ENCODE measurements at places on chromosomes 11 and 22.

DNA sequence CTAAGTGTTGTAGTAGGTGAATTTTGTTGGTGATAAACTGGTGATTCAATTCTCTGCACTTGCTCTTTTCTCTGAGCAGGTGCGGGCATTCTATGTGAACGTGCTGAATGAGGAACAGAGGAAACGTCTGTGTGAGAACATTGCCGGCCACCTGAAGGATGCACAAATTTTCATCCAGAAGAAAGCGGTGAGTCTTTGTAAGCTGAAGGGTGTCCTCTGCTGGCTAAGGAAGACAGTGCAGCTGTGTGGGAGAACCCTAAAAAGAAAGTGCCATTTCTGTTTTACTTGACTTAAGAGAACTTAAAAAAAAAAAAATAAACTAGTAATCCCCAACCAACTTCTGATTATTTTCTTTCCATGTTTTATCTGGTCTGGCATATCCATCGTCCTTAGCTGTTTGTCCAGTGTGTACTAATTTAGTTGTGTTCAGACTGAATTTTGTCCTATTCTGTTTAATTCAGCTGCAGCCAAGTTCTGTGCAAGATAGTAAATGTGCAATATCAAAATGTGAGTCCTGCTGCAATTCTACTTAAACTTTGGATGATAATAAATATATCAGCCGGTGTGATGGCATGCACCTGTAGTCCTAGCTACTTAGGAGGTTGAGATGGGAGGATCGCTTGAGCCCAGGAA lies 29.6 kb downstream of the CAT start:
- DNase-seq: peak; percentile 42

DNA sequence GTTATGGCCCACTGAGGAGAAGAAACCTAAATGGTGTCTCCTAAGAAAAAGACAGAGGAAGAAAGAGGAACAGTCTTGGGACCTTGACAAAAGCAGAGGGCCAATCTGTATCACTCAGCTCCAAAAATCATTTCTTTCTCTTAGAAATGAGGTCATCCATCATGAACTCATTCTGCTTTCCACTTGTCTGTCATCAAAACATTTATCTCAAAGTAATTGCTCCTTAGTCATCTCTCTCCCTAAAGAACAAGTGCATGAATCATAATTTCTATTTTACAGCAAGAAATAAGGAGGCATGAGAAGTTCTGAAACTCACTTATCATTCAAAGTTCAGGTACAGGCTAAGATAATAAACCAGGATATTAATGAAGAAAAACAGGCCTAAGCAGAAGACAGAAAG lies 375.6 kb downstream of the KCNA4 start:
- no peak for DNase-seq

DNA sequence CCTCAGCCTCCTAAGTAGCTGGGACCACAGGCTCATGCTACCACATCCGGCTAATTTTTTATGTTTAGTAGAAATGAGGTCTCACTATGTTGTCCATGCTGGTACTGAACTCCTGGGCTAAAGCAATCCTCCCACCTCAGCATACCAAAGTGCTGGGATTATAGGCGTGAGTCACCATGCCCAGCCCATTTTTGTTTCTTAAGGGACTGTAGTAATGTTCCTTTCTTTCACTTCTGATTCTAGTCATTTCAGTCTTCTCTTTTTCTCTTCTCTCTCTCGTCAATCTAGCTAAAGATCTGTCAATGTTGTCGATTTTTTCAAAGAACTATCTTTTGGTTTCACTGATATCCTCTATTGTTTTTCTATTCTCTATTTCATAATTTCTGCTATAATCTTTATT lies 111.0 kb upstream of the APOA1 start:
- DNase-seq: peak; percentile 21

- no peak for DNase-seq
These were observed 245.9 kb downstream of the TBC1D22A start for GRCh38 chr22:47008208-47008885.

GRCh38 chr11:2713094-2713493 lies 13.3 kb upstream of the KCNQ1OT1 start:
- DNase-seq: no peak

DNA sequence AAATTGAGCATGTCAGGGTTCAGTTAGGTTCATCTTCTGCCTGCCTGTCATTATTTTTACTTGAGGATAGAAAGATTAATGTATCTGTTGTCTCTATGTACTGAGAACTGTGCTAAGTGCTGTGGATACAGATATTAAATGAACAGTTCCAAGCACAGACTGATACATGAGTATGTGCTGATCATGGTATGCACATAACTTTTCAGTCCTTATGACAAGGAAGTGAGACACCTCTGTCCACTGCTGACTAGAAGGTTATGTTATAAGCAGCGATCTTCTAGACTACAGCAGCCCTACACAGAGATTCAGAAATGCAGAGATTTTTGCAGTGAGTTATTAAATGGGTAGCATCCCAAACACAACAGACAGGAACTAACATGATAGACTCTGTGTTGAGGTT lies 335.6 kb upstream of the MTNR1B start:
- DNase-seq: no peak

DNA sequence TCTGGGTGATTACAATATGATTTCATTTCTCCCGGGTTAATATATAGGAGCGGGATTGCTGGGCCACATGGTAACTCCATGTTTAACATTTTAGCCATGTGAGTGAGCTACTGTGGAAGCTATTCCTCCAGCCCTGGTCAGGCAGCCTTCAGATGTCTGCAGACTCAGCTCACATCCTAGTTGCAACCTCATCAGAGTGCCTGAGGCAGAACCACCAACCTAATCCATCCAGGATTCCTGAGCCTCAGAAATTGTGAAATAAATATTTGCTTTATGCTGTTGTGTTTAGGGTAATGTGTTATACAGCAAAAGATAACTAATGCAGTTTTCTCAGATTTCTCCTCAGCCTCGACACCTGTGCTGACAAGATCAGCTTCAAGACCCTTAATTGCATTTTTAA lies 676.8 kb downstream of the OPCML start:
- DNase-seq: no peak

- no peak for DNase-seq
These were observed 796.3 kb upstream of the ANO3 start for GRCh38 chr11:25535467-25536272.

DNA sequence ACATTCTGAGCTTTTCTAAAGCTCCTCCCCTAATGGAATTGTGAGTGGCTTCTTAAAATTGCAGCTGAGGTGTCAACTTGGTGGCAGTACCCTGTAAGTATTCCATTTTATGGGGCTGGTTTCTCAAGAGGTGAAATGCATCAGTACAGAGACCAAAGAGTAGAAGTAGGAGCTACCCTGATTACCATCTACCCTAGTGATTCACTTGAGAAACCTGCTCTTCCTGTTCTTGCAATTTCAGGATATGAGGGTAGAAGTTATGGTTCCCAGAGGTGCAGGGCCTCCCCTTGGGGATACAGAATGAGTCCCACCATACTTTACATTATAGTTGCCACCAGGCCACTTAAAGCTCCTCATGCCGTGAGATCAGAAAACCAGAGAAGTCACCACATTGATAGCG lies 944.6 kb downstream of the OPCML start:
- no peak for DNase-seq

- DNase-seq: no peak
These were observed 85.8 kb upstream of the RAG2 start for GRCh38 chr11:36683818-36684217.

DNA sequence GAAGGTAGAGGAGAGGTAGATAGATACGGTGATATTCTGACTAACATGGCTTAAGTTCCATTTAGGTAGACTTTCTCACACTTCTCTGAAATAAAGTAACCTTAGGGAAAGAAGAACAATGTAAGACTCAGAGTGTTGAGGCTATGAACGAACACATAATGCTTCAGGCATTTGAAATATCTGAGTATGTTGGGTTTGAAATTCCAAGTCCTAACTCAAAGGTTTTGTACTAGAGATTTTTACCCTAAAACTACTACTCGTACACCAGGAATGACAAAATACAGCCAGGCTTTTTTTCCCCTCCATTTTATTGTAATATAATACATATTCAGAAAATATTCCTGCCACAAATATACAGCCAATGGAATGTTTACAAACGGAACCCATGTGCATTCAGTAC lies 592.6 kb downstream of the ETS1 start:
- no peak for DNase-seq

Measured in A549 (cell line).